ENCODE measurements at places on chromosomes 16 and 17.

DNA sequence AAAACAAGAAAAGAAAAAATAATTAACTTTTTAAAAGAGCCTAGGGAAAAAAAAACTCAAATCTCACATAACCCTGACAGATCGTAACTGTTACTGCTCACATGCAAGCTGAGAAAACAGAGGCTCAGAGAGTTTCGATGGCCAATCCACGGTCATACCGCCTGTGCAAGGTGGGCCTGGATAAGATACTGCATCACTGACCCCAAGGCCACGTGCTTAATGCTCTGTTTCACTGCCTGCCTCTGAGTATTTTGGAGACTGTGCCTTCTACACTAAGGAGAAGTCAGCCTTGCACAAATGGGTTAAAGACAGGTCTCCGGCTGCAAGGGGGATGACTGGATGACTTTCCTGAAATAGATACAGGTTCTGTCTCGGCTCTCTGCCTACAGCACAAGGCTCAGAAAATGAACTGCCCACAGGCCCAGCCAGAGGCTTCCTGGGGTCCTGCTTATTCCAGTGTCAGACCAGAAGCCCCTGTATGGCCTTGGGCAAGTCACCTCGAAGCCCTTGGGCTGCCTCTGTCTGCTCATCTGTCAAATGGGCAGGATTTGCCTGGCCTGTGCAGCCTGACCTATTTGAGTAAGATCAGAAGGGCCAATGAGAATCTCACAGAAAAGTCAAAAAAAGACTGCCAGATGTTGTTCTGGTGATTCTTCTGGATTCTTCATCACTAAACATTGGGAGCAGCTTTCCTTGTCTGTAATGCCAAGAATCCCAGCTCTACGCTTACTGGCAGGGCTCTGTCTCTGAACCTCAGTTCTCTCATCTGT lies 25.8 kb downstream of the CNGB1 start:
- DNase-seq = no peak

- DNase-seq = no peak
These were observed 10.8 kb downstream of the SSH2 start for GRCh38 chr17:29918922-29919856.

DNA sequence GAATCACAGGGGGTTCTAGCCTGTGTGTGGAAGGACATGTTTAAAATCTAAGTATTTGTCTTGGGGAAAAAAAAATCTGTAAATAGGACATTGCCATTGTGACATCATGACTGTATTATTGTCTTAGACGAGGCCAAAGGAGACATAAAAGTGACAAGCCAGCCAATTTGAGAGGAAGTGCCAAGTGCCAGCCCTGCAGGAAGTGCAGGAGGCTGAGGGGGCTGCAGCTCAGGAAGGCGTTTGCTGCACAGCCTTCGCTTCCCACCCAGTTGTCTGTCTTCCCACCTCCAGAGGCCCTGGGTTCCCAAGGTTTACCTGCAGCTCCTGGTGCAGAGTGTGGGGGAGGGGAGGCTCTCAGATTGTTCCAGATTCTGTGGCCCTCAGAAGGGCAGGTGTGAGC lies 1.3 kb downstream of the ADCY7 start:
- DNase-seq = no peak

DNA sequence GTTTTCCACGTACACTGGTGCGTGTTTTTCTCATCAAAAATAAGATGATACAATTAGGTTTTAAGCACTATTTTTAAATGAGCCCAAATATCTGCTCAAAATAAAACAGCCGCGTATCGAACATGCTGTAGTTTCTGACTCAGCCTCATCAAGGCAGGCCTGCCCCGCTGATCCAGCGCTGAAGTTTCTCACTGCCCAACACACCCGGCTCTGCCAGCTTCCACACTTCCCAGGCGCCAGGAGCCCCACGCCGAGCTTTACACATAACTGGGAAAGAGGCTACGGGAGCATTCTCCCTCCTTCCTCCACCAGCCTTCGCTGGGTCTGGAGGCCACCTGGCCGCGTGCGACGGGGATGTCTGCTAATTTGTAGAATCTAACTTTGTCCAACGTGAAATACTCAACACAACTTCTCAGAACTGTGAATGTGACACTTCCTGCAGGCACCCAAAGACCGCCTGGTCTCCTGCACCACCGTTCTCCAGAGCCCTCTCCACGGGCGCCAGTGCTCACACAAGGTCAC lies 42.1 kb downstream of the MAP1LC3B start:
- no peak for DNase-seq
